ENCODE measurements at places on chromosomes 6 and 20.

- no peak for DNase-seq
These were observed 166.9 kb upstream of the MCHR2 start for GRCh38 chr6:100160930-100161329.

DNA sequence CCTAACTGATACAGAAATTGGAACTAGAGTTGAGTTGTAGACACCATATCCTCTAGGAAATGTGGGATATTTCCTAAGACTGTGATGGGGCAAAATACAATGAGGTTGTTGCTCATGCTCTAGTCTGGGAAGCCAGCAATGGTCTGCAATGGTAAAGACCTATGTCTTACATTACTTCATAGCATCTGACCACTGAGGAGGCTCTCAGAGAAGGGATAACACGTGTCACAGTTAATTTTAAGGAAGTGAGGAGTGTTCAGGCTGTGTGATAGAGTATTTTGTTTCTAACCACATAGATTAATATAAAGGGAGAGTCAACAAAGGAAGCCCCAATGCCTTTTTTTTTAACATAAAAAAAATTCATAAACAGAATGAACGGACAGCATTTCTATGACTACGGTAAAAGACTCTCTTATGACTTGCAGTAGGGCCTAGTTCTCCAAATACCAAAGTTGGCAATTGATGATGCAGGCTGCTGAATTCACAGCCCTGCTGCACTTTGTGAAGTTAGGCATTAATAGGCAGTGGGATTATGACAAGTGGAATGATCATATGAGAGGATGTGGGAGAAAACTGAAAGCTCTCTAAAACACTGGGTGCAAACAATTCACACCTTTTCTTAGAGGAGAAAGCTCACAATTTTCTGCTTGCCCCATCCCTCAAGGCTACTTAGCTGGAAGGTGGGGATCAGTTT, 13.7 kb downstream of the KCNS1 start:
- no peak for DNase-seq

- DNase-seq = no peak
These were observed 17.5 kb downstream of the HMGN4 start for GRCh38 chr6:26555505-26556262.

GRCh38 chr6:61809004-61809595, 476.9 kb downstream of the KHDRBS2 start:
- DNase-seq = no peak

DNA sequence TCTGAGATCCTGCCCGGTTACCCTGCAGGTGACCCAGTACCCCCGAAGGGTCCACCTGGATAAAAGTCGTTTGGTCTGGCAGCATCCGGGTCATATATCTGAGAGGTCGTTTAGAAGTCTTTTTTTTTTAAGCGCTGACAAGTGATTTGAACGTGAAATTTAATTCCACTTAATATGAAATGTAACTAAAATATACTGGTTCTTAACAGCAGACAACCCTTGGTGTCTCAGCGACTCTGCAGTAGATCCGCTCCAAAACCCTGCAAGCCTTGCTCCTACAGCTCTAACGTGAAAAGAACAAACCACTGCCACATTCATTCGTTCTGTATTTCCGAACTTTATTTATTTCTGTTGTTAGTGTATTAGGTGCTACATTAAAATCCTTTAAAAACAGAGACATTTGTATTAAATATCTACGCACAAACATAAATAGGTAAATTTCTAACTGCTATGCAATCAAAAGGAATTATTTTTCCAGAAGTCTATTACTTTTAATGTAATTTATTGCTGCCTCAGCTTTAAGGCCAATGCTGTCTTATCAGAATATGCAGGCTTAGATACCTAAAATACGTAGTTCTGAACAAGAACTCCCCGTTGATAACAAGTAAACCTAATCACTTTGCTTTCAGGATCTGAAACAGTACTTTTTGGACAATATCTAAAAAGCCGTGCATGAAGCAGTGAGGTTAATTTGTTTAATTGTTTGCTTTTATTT, 33.5 kb upstream of the TCF21 start:
- DNase-seq = no peak

GRCh38 chr20:46151936-46152335, 33.8 kb downstream of the CD40 start:
- no peak for DNase-seq

GRCh38 chr6:132931936-132932514, 117.7 kb downstream of the RPS12 start:
- no peak for DNase-seq

GRCh38 chr20:56439771-56440291, 27.8 kb downstream of the CASS4 start:
- DNase-seq = no peak

GRCh38 chr6:106974999-106975737, 639 bp upstream of the CD24 start:
- no peak for DNase-seq

DNA sequence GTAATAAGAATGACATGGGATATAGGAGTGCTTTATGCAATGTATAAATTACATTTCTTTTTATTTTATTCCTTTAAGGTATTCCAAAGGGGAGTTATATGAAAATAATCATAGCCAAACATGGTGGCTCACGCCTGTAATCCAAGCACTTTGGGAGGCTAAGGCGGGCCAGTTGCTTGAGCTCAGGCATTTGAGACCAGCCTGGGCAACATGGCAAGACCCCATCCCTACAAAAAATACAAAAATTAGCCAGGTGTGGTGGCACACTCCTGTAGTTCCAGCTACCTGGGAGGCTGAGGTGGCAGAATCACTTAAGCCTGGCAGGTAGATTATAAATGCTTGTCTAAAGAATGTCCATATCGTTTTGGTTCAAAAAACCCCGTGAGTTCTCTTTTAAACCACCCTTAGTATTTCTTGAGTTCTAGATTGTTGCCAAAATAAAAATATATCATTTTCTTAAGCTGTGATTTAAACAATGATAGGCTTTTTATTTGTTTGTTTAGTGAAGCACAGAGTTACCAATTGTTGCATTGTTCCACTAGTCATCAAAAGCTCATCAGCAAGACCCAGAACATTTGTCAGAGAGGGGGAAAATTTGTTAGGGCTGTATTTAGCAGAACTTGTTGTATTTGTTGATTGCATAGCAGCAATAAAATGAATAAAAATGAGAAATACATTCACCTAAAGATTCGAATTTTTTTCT, 146.2 kb downstream of the KHDC1L start:
- no peak for DNase-seq

DNA sequence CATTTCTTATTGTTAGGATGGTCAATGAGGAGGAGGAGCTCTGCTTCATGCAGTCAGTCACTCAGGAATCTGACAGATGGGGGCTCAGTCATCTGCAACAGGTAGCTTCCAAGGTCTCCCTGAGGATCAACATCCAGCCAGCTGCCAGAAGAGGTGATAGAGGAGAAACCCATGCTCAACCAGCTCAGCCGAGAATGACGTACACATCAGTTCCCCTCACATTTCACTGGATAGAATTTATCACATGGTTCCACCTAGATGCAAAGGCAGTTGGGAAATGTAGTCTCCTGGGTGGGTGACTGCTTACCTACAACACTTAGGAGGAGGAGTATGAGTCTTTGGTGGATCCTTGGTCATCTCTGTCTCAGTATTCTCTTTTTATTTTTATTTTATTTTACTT, 144.5 kb downstream of the CEBPB start:
- no peak for DNase-seq

DNA sequence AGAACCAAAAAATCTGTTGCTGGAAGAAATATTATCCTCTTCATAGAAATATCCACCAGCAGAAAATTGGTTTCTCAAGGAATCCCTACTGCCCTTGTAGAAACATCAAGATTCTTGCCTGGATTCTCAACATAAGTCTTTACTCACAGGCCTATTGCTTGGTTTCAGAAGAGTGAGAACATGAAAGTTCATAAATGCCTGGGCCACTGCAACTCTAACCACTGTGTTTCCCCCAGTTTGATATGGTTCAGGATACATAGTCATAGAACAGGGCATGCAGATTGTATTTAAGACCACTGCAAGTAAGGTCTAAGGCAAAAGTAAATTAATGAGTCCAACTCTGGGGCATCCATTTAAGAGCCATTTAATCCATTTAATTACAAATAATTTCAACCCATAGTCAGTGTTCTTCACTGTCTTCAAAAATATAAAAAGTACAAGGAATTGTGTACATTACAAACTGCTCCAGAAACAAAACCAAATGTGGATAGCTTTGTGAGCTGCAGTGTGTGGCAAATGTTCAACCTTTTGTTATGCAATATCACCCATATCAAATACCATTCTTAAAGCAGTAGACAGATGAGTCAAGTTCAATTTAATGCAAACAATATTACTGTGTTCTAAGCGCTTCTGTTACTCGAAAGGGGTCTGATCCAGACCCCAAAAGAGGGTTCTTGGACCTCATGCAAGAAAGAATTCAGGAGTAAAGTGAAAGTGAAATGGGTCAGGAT, 83.3 kb downstream of the OPRM1 start:
- no peak for DNase-seq
